ENCODE measurements at places on chromosomes 11 and 22.

DNA sequence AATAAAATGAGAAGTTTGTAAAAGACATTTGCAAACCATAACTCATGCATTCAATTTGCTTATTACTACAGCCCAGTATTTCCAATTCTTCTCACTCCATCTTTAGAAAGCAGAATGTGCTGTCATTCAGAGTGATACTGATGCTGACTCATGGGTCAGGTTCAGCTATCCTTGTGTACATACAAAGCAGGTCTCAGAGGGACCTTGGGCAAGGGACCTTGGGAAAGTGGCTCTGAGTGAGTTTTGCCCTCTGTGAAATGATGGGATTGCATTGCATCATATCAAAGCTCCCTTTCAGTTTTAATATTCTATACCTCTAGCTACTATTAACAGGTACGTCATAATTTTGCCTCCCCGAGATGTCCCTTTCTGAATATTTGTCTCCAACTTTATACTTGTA is 848.7 kb downstream of the OPCML start:
- no peak for DNase-seq

DNA sequence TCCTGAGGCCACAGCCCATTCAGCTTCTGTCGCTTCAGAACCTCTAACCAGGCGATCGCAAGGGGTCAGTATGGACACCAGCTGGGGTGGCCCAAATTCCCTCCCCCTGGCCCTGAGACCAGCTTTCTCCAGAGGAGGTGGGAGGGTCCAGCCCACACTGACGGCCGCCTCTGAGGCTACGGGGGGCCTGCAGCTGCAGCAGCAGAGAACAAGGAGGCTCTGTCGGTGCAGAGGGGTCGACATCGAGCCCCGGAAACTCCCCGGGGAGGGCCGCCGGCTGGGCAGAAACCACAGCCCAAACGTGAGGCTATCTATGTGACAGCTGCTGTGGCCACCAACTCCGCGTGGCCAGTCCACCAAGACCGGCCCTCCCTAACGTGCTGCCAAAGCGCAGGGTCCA is 40.8 kb downstream of the ELFN2 start:
- peak; percentile 3 for DNase-seq

- DNase-seq, result no peak
Measured at GRCh38 chr22:43446916-43447315, 35.1 kb downstream of the MPPED1 start.

DNA sequence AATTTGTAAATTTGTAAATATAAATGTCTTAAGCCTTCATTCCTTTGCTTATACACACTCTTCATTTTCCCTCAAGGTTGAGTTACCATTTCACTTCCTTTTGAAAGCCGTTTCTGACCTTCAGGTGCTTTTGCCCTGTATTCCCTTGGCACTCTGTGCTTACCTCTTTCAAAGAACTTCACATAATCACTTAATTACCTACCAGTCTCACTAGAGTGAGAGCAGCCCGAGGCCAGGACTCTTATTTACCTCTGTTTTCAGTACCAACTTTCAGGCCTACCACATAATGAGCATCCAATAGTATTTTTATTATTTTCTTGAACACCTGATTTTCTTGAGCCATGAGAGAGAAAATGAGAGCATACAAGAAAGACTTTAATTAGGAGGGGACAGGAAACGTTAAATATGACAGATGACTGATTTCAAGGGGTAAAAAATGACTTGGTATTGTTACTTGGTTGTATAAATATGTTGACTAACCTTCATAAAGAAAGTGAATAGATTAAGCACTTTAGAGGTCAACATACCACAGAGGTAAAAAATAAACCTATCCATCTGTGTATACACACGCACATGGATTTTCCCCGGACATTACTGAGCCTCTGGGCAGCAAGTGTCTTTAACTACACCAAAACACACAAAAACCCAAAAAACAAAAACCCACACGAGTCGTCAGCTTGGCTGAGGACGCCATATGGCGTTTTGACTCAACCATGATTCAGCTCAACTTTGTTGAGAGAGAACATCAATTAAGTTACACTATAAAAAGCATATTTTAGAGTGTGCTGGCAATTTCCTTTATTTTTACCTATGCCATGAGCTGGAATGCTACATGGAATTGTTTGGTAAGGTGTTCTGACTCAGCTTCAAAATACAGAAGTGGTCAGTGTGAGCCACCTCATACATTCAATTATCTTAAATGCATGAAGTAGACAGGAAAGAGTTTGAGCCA is 7.6 kb downstream of the ATXN10 start:
- no peak for DNase-seq

GRCh38 chr22:44594951-44595350 is 96.9 kb upstream of the RTL6 start:
- no peak for DNase-seq

DNA sequence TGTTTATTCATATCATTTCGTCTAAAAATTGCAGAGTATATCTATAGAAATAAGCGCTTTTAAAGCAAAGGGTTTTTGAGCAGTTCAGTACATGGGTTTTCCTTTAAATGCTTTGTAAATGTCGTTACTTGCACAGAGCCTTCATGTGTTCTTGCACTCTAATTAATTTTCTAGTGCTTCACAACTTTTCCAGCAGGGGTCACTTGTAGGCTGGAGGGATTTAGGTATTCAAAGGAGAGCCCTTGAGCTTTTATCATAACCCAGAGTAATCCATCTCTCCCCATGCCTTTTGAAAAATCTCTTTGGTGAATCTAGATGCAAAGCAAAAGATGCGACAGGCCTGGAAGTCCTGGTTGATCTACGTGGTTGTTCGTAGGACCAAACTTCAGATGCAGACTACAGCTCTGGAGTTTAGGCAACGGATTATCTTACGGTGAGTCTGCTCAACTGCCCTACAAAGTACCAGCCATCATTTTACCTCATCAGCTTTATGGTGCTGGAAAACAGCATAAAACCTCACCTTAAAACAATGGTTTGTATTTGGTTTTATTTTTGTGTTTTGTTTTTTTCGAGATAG is 60.4 kb downstream of the SFI1 start:
- no peak for DNase-seq

GRCh38 chr22:30636226-30637077 is 871 bp downstream of the SLC35E4 start:
- no peak for DNase-seq

GRCh38 chr22:45608763-45609180 is 62.9 kb upstream of the ATXN10 start:
- no peak for DNase-seq

DNA sequence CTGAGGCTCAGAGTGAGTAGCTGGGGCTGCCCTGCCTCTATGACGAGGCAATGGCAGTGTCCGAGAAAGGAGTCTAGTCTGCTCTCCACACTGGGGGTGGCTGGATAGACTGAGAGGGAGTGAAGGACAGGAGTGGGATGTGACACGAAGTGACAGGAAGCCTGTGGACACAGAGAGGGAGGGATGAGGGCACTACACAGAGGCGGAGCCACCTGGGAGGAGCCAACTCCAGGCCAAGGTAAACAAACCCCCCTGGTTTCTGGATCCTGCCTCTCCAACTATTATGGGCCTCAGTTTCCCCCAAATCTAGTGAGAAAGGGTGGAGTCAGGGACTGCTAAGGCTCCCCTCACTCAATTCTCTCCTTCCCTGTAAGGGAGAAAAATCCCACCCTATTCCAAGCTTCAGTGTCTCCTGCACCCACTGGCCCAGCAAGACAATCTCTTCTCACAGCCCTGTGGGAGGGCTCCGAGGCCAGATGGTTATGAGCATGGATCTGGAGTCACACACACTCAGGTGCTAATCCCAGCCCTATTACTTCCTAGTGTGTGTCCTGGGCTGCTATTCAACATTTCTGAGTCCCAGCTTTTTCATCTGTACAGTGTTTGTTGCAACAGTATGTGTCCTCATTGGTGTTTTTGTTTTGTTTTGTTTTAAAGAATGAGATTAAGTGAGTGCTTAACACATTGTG is 24.9 kb downstream of the ASPHD2 start:
- no peak for DNase-seq

GRCh38 chr11:7977232-7977917 is 9.8 kb upstream of the EIF3F start:
- no peak for DNase-seq

GRCh38 chr22:24059793-24060192 is 48.7 kb downstream of the CABIN1 start:
- no peak for DNase-seq

DNA sequence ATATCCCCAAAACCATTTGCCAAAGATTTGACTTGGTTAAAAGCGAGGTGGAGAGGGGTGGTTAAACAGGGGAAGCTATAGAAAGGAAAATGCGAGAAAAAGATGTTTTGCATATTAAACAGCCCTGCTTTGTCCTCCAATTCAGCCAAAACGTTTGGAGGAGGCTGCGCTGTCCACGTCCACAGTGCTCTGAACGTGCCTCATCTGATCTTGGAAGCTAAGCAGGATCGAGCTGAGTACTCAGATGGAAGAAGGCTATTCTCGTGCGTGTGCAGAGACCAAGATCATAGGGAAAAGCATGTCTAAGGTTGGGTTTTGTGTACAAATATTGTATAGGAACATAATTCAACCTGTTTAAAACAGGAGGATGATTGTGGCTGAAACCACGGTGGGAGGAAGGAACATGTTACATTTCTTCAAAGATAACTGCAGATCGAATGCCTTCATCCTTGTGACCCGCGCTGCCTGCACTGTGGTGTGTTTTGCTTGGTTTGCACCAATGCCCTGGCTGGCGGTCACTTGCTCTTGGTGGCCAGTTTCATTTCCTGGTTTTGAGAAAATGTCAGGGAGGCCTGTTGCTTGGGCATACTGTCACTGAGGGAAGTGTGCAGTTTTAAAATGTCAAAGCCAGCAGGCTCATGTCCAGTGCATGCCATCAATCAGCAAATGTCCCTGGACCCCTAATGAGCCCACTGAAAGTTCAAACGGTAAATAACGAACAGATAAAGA is 40.4 kb downstream of the FLI1 start:
- DNase-seq, result no peak

DNA sequence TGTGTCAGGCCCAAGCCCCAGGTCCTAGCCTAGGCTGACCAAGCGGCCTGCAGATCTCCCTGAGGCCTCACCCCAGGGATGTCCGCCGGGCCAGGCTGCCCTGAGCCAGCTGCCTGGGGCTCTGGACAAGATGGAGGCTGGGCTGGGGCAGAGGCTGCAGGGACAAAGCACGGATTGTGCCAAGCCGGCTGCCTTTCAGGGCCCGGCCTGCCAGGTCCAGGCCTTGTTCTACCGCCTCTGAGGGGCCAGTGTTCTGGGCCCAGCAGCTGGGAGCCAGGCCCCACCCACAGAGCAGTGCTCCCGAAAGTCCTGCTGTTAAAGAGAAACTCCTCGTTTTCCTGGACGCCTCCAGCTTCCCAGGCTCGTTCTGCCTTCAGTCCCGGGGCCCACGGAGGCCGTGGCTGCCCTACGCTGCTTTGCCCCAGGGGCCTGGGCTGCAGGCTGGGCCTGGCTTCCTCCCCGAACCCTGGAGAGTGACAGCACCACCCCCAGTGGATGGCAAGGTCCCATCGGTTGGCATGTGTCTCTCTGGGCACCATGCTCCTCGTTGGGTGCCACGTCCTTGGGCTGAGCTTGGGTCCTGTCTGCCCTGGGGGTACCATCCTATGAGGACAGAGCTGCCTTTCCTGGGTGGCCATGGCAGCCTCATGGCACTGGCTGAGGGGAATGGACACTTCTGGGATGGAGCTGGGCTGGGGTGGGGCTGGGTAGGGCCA is 7.6 kb downstream of the BRSK2 start:
- DNase-seq, result no peak

DNA sequence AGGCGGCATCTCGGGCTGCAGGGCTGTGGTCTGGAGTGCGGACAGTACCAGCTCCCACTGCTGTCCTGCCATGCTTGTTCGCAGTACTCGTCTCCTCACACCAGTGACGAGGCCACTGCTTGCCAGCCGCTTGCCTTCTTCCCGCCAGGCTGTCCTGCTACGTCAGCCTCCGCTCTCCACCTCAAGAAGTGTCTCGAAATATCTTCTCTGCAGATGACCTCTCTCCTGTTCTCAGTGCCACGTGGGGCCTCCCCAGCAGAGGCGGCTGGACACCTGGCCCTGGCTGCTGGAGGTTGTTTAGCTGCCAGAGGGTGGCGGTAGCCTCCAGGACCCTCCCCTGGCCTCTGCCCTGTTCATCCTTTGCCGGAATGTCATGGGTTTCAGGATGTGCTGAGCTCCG is 3.1 kb upstream of the CCDC188 start:
- peak; percentile 68 for DNase-seq
